ENCODE measurements at places on chromosomes 5 and 9.

DNA sequence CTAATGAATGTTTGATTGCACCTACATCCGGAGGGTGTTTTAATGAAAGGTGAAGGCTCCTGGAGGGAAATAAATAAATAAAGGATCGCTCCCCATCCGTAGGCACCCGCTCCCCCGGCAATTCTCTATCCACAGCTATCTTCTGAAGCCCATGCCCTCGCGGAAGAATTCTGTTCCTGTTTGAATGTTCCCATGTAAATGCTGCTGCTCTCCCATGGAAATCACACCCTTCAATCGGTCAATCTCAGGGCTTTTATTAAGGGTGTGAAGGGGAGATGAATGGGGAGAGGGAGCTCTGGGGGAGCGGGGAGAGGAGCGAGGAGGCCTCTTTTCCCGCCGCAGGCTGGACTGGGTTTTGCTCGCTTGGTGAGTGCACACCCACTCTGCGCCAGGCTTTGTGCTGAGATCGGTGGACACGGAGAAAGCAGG, 21.1 kb upstream of the ARAP3 start:
- no peak for DNase-seq

GRCh38 chr9:37575921-37576721, at the start of gene FBXO10:
Gene FBXO10, minus strand, starts transcription at chr9:37576380. Its CDS starts 34,612 bp downstream, at chr9:37541768.
- DNase-seq = no peak

- DNase-seq = no peak
Observed at GRCh38 chr5:98700730-98701129, 72.7 kb upstream of the RGMB start.

DNA sequence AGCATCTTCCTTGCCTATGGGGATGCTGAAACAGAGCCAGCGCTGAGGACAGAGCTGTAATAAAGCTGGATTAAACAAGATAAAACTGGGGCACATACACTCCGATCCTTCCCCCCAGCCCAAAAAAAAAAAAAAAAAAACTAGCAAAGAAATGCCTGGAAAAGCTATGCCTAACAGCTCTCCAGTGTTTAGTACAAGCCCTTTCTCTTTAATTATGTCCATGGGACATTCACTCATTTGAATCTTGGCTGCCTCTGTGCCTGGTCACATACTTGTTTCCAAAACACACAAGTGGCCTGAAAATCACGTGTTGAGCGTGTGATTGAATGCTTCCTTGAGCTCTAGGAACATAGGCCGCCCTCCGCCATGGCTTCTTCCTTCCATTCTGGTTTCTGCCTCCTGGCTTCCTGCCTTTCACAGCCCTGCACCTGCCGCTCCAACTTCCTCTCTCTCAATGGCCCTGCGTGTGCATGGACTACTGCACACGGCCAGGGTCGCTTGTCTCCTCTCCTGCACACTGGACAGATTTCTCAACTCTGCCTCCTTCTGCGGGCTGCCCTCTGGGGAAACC, 111.0 kb upstream of the RETREG1 start:
- DNase-seq = no peak

GRCh38 chr9:91486699-91487497, 63.3 kb upstream of the NFIL3 start:
- no peak for DNase-seq

DNA sequence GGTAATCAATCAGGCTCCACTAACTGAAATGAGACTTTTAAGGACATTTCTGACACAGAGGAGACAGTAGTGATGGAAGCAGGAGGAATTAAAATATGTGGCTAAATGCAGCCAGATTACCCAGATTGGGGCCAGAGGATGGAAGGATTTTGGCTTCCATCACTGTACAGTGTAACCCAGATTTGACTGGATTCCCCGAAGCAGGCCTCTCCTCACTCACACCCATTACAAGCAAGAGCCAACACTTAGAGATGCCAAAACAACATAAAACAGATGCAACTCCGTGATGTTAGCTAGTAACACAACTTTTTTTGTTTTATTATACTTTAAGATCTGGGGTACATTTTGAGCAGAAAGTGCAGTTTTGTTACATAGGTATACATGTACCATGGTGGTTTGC, 17.6 kb downstream of the TEK start:
- DNase-seq = no peak

DNA sequence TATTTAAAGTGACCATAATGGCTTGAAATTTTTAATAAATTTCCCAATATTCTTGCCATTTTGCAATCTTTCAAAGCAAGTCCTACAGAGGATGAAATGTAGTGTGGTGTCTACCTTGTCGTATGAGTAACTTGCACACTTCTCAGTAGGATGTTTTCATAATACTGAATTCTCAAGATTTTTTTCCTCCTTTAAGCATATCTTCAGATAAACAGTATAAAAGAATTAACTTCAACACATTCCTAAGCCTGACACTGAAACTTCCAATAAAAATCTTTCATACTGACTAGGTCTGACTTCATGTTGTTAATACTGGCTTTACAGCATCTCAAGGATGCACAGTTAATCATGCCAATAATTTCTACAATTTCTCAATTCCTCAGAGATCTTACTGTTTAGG, 62.0 kb downstream of the DROSHA start:
- no peak for DNase-seq

DNA sequence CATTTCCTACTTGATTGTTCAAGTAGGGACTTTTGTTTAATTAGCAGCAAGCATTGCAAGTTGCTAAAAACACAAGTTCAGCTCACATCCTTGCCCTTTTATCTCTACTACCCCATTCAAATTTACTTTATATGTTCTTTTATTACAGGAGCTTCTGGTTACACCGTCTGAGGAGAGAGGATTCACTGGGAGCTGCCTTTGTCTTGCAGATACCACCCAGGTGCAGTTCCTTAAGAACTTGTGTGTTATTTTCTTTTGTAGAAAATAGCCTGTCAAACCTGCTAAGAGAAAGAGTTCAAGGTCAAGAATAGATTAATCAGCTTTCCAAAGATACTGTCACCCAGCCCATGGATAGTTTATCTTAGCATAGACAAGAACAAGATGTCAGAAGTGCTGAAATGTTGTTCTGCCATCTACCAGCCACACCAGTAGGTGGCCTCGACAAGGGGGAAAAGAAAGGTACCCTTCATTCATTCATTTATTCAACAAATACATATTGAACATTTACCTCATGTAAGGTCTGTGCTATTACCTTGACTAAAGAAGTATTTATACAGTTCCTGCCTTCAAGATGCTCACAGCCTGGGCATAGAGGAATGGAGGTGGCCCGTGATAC, 750.3 kb downstream of the MAT2B start:
- no peak for DNase-seq

GRCh38 chr9:89887286-89887685, 282.5 kb downstream of the GADD45G start:
- no peak for DNase-seq

GRCh38 chr5:53333160-53333559, 147.3 kb upstream of the FST start:
- no peak for DNase-seq

- no peak for DNase-seq
Observed at GRCh38 chr5:14082973-14083372, 60.2 kb upstream of the TRIO start.

- no peak for DNase-seq
Observed at GRCh38 chr5:127236254-127236653, 54.3 kb upstream of the MEGF10 start.

GRCh38 chr9:23659346-23660006, 166.6 kb downstream of the ELAVL2 start:
- no peak for DNase-seq

- DNase-seq = no peak
Observed at GRCh38 chr5:67536866-67537265, 340.3 kb upstream of the CD180 start.

DNA sequence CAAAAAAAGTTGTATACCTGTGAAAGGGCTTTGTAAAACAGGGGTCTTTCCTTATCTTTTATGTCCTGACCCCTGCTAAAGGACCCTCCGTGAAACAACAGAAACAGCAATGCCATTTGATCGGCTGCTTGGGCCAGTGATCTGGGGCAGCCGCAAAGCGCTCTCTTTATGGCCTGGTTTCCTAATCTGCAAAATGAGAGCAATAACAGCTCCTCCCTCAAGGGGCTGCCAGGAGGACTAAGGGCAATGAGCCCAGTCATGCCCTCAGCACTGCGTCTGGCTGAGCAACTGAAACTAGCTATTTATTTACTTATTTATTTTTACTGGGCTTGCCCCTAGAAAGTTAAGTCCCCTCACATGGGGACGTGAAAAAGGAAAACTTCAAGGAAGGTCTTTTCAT, 18.3 kb downstream of the CMBL start:
- no peak for DNase-seq

- no peak for DNase-seq
Observed at GRCh38 chr5:53820802-53821171, 260.3 kb downstream of the NDUFS4 start.

DNA sequence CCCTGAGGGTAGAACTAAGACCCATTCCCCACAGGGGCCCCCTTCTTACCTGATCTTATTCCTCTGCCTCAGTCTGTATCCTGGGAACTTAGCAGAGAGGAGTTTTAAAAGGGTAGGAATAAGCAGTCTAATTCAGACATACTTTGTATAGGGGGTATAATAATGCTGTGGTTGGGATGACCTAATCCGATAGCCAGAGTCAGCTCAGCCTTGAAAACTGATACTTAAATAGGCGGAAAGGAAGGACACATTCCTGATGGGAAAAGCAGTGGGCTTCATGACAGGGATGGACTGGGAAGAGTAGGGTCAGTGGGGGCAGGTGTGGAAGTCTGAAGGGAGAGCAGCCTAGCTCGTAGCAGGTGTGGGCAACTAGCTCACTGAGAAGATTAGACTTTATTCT, 52.2 kb upstream of the TESK1 start:
- no peak for DNase-seq

- no peak for DNase-seq
Observed at GRCh38 chr5:149257131-149257530, 14.5 kb upstream of the AFAP1L1 start.

DNA sequence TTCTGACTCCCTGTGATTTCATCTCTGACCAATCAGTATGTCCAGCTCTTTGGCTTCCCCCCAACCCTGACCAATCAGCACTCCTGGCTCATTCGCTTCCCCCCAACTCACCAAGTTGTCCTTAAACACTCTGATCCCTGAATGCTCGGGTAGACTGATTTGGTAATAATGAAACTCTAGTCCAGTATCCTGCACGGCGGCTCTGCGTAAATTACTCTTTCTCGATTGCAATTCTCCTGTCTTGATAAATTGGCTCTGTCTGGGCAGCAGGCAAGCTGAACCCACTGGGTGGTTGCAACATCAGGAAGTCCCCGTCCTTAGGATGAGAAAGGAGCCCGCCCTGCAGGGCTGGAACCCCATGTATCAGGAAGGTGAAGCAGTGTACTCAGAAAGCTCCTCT, 10.4 kb downstream of the FCN2 start:
- DNase-seq = no peak

DNA sequence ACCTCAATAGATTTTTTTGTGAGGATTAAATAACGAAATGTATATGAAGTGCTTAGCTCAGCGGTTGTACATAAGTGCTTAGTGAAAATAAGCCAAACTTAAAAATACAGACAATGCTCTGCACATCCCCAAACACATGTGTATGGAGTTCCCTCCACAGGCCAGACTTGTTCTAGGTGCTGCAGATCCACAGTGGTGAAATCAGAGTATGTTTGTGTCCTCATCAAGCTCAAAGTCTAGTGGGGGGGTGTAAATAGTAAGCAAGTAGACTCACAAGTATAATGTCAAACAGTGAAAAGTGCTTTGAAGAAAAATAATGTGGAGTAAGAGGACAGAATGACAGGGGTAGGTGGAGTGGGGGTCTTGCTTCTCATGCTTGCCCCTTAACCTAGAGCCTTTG, 157.4 kb upstream of the SPRY4 start:
- DNase-seq = no peak

DNA sequence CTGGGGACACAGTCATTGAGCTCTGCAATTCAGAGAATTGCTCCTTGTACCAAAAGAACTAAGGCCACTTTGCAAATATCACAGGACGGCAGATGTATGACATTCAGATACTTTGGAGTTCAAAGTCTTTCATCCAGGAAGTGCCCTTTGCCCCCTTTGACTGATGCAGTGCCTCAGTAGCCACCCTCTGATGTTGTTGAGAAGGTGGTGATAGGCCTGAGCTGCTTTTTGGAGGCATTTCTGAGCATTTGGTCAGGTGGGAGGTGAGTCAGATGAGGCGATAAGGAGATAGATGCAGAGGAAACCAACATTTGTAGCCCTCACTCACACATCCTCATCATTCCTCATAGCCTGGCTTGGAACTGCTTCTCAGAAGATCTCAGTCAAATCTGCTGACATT, 63.4 kb downstream of the ANGPTL2 start:
- DNase-seq = no peak

GRCh38 chr5:159135896-159136531, 36.3 kb upstream of the EBF1 start:
- DNase-seq = no peak

- DNase-seq = no peak
Observed at GRCh38 chr5:143110591-143110990, 292.9 kb downstream of the NR3C1 start.

DNA sequence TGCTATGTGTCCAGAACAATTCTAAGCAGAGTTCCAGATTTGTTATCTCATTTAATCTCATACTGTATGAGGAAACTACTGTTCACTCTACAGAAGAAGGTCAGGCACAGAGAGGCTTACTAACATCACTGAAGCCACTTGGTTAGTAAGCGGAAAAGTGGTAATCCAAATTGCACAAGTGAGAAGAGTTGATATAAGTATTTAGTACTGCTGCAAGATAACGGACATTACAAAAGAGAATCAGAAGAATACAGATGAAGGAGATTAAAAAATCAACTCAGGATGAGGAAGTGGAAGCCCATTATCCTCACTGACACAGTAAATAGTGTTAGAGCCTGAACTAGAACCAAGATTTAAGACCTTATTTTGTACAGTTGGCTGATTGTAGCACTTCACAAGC, 22.3 kb upstream of the TLR4 start:
- no peak for DNase-seq

DNA sequence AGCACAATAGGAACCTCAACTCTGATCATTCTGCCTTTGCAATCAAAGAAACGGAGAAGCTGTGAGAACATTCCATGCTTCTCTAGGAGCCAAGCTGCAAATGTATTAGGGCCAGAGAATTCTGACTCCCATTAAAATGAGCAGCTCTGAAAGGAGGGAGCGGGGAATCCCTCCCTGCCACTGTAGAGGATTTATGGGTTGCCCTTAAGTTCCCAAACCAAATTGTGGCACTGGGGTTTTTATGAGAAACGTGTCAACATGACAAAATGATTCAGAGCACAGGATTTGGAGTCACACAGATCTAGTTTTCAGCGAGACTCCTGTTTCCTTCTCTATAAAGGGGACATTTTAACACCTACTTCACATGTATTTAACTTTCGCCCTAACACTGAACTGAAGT, 1.8 kb downstream of the IL6ST start:
- DNase-seq = no peak
